Adipose tissue (tissue), 3 donors: ENCODE measurements at places on chromosomes 3 and 15. TPM values are rescaled to one million over a fixed set of nuclear protein-coding genes. Genes with fewer than 3 reads are reported as not detected.

Gene APOD
- 602 TPM for polyA plus RNA-seq

Gene DZIP3
- polyA plus RNA-seq, result 2.2 TPM

Gene STARD5
- 2.3 TPM for polyA plus RNA-seq

Gene PPP2R3A
- polyA plus RNA-seq, result 2.6 TPM

Gene ERC2
- polyA plus RNA-seq, result not detected

Gene KBTBD13
- not detected for polyA plus RNA-seq

Gene CSPG5
- 0.11 TPM for polyA plus RNA-seq

Gene KCNMB3
- polyA plus RNA-seq, result 2.2 TPM

Gene PP2D1
- polyA plus RNA-seq, result not detected

Gene RBSN
- 13.6 TPM for polyA plus RNA-seq

Gene ATP13A4
- polyA plus RNA-seq, result 0.51 TPM

Gene CCR4
- polyA plus RNA-seq, result 0.05 TPM

Gene GALNT15
- 9.6 TPM for polyA plus RNA-seq
